Activated CD4-positive, alpha-beta T cell treated with anti-CD3 and anti-CD28 coated beads, Interleukin-2, amount 50 U/mL, for 48 hours (primary cell): ENCODE measurements at places on chromosomes 4 and X.

DNA sequence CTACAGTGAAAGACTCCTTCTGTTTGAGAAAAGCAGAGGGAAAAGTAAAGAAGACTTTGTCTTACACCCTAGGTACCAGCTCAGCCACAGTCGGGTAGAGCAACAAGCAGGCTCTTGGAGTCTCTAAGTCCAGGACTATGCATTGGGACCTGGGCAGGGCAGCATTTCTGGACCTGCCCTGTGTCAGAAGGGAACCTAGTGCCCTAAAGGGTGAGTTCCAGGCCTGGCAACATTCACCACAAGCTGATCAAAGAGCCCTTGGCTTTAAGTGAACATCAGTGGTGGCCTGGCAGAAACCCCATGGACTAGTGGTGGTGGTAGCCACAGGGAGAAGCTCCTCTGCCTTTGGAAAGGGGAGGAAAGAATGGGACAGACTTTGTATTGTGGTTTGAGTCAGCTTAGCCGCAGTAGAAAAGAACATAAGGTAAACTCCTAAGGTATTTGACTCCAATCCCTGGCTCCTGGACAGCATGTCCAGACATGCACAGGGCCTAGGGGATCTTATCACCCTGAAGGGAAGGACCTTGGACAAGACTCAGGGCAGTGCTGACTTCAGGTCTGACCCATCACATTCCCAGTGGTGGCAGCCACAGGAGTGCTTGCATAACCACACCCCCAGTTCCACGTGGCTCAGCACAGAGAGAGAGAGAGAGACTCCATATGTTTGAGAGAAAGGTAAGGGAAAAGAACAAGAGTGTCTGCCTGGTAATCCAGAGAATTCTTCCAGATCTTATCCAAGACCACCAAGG is 32.6 kb downstream of the CCDC158 start:
- DNase-seq = no peak

DNA sequence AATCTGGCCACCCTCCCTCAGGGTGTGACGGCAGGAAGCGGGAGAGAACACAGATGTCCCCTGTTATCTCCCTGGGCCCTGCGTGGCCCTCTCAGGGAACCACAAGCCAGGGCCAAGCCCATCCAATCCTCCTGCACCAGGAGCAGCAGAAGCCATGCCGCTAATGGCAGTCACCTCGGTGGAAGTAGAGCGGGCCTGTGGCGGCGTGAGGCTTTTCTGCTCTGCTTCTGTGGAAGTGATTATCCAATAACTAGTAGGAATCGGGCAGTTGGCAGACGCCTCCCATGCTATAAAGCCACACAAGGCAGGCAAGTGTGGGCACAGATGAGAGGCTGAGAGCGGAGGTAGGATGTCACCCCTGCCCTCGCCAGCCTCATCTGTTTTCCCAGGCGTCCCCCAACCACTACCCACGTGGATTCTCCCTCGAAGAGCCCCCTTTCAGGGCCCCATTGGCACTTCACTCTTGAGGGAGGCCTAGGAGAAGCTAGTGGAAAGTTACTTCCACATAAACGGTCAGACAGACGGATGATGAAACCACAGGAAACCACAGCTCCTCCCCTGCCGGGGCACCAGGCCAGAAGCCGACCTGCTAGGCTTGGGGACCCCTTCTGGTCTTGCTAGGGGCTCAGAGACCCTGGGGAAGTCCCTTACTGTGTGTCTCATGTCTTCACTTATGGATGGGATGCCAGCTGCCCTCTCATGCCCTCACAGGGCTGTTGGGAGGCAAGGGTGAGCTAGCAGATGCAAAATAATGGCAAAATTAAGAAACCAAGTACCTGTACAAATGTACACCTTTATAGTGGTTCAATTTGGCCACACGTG is 18.8 kb upstream of the TMSB4X start:
- DNase-seq = peak; percentile 70

GRCh38 chr4:89752932-89753598 is 83.9 kb downstream of the SNCA start:
- DNase-seq = no peak

DNA sequence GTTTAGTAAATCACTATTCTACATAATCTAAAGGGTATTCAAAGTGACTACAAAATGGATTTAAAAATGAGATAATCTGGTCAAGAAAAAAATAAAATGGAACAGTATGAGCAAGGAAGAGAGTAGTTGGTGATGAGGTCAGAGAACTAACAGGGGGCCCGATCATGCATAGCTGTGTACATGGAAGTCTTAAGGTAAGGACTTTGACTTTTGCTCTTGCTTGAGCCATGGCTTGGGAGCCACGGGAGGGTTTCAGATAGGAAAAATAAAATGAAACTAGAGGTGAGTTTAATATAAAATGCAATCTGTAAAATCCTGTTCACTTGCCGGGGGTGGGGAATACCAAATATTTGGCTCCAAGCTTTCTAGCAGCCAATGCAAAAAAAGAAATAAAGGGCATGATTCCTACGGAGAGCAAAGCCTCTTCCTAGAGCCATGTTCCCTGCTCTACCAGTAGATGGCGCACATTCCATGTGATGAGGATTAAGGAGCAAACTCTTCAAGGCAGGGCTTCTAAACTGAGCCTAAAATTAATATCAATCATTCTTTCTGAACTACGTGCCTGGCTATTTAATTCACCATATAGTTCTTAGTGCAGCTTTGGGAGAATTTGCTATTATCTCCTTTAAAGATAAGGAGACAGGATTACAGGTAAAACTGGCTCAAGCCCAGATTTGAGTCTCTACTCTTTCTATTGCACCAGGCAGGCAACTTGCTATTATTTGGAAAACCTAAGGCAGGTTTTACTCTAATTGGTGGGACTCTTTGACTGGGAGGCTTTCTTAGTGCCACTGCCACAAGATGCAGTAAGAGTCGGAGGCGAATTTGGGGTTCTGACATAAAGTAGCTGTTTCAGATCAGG is 6.8 kb upstream of the CLCN5 start:
- DNase-seq = peak; percentile 31

DNA sequence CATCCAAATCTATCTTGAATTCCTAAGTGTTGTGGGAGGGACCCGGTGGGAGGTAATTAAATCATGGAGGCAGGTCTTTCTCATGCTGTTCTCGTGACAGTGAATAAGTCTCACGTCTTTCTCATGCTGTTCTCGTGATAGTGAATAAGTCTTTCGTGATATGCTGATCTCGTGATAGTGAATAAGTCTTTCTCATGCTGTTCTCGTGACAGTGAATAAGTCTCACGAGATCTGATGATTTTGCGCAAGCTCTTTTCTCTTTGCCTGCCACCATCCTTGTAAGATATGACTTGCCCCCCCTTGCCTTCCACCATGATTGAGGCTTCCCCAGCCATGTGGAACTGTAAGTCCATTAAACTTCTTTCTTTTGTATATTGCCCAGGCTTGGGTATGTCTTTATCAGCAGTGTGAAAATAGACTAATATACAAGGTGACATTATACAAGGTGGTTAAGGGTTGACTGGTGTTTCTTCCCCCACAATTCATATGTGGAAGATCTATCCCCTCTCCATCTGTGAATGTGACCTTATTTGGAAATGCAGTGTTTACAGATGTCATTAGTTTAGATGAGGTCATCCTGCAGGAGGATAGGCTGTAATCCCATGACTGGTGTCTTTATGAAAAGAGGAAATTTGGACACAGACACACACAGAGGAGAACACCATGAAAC is 27.6 kb downstream of the ARSD start:
- DNase-seq = no peak

DNA sequence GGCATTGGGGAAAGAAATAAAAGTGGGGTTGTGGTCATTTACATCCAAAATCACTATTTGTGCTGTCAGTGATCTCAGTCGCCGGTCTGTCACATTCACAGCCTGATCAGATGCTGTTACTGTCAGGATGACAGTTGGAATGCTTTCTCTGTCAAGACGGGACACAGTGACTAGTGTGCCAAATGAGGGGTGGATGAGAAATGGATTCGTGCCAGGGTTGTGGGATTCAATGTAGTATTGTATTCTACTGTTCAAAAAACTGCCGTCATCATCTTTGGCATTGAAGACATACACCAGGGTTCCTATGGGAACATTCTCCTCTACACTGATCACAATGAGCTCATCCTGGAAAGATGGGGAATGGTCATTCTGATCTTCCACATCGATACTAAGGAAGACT is 171.1 kb downstream of the DCHS2 start:
- no peak for DNase-seq

DNA sequence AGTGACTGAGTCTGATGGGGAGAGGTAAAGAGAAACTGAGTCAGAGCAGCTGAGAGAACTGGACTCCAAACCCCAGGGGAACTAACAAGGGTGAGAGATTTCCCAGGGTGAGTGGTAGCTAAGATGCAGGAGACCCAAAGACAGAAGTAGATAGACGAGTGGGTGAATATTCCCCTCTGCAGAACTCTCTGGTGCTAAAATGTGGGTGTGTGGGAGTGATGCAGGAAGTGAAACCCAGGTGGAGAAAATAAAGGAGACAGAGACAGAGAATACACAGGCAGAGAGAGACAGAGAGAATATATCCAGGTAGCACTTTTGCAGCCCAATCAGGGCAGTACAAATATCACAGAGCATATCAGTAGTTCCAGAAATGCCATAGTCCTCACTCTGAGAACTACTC is 212.5 kb upstream of the ZIC3 start:
- no peak for DNase-seq

- no peak for DNase-seq
These were observed 81.5 kb upstream of the PSAPL1 start for GRCh38 chr4:7516096-7516772.
